CD4-positive, alpha-beta T cell treated with Interferon gamma for 1 hour (primary cell): ENCODE measurements at places on chromosomes 16 and 17.

DNA sequence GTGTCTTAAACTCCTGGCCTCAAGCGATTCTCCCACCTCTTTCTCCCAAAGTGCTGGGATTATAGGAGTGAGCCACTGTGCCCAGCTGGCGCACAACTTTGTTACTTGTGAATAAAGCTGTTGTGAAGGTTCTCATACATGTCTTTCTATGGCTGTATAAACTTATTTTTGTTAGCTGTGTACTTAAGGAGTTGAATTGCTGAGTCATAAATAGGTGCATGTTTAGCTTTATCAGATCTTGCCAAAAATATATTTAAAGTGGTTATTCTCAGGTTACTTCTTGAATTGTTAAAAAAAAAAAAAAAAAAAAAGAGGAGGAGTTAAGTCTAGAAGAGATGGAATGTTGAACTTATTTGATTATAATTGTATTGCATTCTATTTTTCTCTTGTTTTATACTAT is 47.6 kb upstream of the IRX3 start:
- DNase-seq: no peak

GRCh38 chr16:1471569-1472194 is 3.1 kb downstream of the CLCN7 start:
- no peak for DNase-seq

DNA sequence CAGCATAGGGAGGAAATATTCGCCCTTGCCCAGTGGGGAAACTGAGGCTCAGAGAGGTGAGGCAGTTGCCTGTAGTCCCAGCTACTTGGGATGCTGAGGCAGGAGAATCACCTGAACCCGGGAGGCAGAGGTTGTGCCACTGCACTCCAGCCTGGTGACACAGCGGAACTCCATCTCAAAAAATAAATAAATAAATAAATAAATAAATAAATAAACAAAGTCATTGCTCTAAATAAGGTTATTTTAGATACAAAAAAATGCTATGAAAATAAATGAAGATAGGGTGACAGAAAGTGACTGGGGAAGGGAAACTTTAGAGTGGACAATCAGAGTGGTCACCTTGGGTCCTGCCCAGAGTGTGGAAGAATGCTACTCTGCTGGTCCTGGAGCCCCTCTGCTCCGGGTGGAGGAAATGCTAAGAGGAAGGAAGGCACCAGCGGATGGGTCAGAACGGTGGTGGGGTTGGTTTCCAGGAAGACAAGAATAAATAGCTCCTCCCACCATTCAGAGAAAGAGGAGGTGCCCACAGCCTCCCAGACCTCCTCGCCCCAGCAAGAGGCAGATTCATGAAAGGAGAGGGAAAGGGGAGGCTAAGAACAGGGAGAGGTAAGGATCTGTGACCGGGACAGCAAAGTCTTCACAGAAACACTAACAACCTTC is 17.6 kb downstream of the TRPV3 start:
- no peak for DNase-seq

GRCh38 chr16:54627616-54628015 is 303.0 kb upstream of the IRX5 start:
- DNase-seq: no peak

GRCh38 chr17:34012709-34013375 is 242.2 kb upstream of the CCL2 start:
- DNase-seq: no peak

- DNase-seq: no peak
Measured at GRCh38 chr17:28182559-28182958, 136.4 kb upstream of the TMEM97 start.

GRCh38 chr17:49351572-49352140 is 10.4 kb downstream of the ZNF652 start:
- no peak for DNase-seq

- no peak for DNase-seq
Measured at GRCh38 chr17:61379457-61380216, 20.0 kb upstream of the TBX2 start.

GRCh38 chr17:17140590-17140980 is 65.5 kb downstream of the PLD6 start:
- no peak for DNase-seq

DNA sequence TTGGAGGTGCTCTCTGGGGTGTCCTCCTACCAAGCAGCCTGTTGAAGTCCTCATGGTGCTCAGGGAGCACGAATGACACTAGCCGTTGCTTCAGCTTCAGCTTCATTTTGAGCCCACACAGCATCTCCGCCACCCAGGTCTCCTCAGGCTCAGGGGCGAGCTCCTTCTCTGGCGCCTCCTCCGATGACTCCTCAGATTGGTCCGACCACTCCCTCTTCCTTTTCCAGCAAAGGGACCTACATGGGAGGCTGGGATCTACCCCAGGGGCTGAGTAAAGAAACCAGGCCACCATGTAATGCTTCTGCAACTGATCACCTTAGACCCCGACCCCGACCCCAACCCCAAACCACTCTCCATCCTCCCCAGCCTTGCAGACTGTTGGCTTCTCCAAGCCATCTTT is 25.9 kb downstream of the PRR11 start:
- DNase-seq: no peak

DNA sequence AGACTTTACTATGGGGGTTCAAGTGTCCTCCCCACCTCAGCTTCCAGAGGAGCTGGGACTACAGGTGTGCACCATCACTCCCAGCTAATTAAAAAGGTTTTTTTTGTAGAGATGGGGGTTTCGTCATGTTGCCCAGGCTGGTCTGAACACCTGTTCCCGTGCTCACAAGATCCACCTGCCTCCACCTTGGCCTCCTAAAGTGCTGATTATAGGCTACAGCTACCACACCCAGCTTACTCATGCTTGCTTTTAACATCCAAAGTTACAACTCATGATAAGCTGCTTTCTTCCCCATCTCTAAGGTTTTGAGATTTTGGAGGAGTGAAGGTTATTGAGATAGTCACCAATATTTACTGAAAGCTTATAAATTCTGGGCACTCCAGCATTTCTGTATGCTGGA is 2.6 kb downstream of the NUP88 start:
- DNase-seq: no peak

GRCh38 chr16:58393138-58393504 is 850 bp downstream of the GINS3 start:
- DNase-seq: no peak

GRCh38 chr16:47028767-47029377 is 55.4 kb upstream of the DNAJA2 start:
- DNase-seq: no peak
